NCI-H2227 treated with DMSO at 0.1 percent for 48 hours (cell line): ENCODE measurements at places on chromosomes 7 and 10.
A peak's percentile ranks its signal among the peaks of the same experiment; 100 is the strongest.

DNA sequence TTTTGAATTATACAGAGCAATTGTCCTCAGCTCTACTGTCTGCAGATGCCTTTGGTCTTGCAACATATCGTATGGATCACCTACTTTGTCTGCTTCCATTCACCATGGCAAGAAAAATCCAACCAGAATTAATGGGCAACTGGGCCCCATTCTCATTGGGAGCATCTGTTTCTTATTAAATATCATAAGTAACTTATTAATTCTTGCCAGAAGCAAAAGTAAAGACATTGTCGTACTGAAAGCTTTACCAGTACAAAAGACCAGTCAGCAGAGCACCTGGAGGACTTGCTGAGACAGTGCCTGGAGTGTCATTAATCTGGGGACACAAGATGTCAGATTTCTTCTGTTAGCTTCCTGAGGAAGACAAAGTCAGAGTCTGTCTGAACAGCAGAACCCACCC, 404.5 kb downstream of the INHBA start:
- no peak for DNase-seq

- no peak for DNase-seq
These were observed 55.4 kb upstream of the FAM3C start for GRCh38 chr7:121451367-121452094.

- no peak for DNase-seq
These were observed 19.5 kb downstream of the TAX1BP1 start for GRCh38 chr7:27759491-27759890.

GRCh38 chr7:129091484-129092002, 36.6 kb upstream of the TNPO3 start:
- peak; percentile 77 for DNase-seq

- no peak for DNase-seq
These were observed 118.5 kb downstream of the ABLIM1 start for GRCh38 chr10:114539623-114540022.

DNA sequence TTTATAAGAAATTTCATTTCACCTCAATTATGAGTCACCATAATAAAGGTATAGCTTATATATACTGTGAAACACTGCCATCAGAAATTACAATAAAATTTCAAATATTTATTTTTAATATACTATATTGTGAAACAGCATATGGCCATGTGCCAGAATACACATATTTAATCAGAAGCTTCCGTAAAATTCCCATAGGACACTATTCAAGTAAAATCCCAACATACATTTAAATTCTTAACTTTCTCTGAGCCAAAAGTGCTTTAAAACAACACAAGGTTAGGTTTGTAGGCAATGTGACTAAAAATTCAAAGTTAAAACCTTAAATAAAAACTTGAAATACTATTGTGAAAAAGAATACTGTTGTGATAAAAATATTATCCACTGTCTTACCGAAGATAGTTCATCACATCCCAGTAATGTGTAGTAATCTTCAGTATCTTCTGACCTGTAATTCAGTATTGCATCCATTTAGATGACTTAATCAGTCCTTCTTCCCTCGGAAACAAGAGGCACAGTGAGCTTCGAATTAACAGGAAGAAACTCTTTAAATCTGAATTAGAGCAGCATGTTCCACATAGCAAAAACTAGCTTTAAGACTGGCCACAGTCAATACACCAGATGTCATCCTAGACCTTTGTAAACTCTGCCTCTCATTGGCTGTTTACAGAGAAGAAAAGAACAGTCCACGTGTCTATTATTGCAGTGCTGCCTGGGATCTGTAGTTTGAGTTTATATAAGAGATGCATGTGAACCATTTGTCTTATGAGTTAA, at the start of gene DNAJC12:
DNAJC12 (minus strand) TSS at position 648 of the 774 bp plus-strand sequence; CDS start at position 471, 177 bp downstream.
- DNase-seq: peak; percentile 57

DNA sequence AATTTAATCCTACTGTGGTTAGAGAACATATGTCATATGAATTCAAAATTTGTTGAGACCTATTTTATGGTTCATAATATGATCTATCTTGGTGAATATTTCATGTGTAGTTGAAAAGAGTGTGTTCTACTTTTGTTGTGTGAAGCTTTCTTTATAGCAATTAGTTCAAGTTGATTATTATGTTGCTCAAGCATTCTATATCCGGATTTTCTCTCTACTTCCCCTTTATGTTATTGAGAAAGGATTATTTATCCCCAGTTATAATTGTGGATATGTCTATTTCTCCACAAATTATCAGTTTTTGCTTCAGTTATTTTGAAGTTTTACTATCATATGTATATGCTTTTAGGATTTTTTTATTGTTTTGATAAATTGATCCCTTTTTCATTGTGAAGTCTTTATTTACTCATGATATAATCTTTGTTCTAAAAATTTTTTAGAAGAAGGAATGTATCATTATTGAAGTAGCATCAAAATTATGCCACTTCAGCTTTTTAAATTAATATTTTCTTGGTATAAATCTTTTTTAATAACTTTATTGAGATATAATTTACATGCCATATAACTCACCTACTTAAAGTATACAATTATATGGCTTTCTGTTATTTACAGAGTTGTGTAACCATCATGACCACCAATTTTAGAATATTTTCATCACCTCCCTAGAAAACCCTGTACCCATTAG, 12.0 kb upstream of the MEST start:
- no peak for DNase-seq

- no peak for DNase-seq
These were observed 12.0 kb upstream of the KCNMA1 start for GRCh38 chr10:77649333-77650331.
